NCI-H774 (cell line): ENCODE measurements at places on chromosomes 11 and 22.

DNA sequence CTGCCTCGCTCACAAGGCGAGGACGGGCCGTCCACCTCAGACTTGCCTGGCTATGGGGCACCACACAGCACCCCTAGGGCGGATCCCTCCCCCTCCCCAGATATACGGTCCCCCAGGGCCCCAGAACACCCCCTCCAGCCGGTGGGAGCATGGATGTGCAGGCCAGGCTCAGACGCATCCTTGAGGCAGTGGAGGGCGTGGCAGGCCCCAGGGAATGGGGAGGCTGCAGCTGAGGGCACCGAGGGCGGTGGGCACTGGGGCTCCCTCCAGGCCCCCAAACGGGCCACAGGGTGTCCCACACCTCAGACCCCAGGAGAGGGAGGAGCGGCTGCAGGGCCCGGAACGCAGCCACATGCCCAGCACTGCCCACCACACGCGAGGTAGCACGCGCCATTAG, 12.1 kb downstream of the TTLL8 start:
- no peak for DNase-seq

GRCh38 chr11:123425367-123425766, 4.7 kb upstream of the GRAMD1B start:
- DNase-seq = no peak

DNA sequence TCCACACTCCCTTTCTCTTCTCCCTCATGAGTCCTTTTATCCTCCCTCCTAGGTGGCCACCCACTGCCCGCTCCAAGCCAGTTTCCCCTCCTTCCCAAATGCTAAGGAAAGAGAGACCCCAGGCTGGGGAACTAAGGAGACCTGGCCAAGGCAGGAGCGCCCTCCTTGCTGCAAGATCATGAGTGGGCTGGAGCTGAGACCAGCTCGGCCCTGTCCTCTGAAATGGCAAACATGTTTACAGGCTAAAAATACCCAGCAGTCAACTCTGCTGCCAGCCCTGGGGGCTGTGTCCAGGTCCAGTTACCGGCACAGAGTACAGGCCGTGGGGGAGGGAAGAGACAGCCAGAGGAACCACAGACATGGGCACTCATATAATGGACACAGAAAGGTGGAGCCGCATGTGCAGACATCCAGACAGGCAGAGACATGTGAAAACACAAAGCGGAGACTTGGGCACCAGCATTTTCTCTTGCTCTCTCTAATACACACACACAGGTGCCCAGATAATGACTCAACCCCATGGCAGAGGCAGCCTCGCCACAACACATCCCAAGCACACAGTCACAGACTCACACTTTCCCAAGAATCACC, 1.2 kb upstream of the AHNAK start:
- no peak for DNase-seq

- DNase-seq = no peak
These were observed 199.9 kb downstream of the MAML2 start for GRCh38 chr11:96143041-96143521.

DNA sequence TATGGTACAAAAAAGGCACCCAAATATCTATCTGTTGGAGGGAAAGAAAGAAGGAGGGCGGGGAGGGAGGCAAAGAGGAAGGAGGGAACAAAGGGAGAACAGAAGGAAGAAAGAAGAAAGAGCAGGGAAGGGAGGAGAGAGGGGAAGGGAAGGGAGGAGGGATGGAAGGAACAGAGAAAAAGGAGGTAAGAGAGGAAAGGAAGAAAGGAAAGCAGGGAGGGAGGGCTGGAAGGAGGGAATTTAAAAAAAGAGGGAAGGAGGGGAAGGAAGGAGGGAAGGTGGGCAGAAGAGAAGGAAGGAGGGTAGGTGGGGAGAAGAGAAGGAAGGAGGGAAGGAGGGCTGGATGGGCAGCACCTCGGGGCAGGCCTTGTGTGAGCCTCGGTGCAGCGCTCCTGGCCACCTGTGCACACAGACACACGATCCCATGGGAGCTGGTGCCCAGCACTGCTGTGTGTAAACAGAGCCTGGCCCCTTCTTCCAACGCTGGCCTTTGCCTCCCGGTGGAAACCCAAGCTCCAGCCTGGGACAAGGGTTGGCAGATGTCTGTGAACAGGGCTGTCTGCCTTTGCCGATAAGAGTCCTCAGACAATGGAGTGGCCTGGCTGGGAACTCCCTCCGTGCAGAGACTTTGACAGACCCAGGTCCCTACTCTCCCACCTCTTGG, 23.2 kb downstream of the SMIM38 start:
- DNase-seq = no peak

GRCh38 chr11:87443707-87444106, 406.0 kb downstream of the TMEM135 start:
- DNase-seq = no peak

- no peak for DNase-seq
These were observed 44.5 kb downstream of the ST14 start for GRCh38 chr11:130203766-130204702.

- DNase-seq = no peak
These were observed 149.1 kb upstream of the E2F8 start for GRCh38 chr11:19389787-19390303.

DNA sequence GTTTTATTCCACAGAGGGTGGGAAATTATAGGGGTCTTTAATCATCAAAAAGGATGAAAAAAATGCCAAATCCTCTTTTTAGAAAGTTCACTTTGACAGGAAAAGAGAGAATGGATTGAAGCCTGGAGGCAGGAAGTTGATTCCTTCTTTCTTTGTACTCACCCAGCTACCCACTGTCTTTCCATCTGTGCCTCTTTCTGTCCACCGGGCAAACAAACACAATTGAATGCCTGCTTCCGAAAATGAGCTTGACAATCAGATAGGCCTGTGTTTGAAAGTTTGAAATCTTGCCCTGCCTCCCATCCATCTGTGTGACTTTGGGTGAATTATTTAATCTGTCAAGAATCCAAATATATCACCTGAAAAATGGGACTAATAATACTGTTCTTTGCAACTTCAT, 81.1 kb downstream of the SCN3B start:
- no peak for DNase-seq

- no peak for DNase-seq
These were observed 11.5 kb upstream of the NEAT1 start for GRCh38 chr11:65410936-65411680.

- no peak for DNase-seq
These were observed 43.7 kb downstream of the CADM1 start for GRCh38 chr11:115460512-115460911.

GRCh38 chr22:35537232-35537631, 3.4 kb upstream of the RASD2 start:
- no peak for DNase-seq

- no peak for DNase-seq
These were observed 64.7 kb upstream of the CTSC start for GRCh38 chr11:88402192-88402715.

GRCh38 chr22:48845356-48845936, 982.2 kb downstream of the BRD1 start:
- no peak for DNase-seq

- no peak for DNase-seq
These were observed 325.8 kb downstream of the C11orf87 start for GRCh38 chr11:109747839-109748238.

GRCh38 chr22:38098410-38099249, 11.9 kb downstream of the BAIAP2L2 start:
- no peak for DNase-seq

GRCh38 chr11:121524233-121524631, 71.5 kb upstream of the SORL1-AS1 start:
- no peak for DNase-seq

- no peak for DNase-seq
These were observed 139.0 kb downstream of the FCHSD2 start for GRCh38 chr11:73003088-73003487.

GRCh38 chr11:45650166-45651095, 15.0 kb downstream of the CHST1 start:
- no peak for DNase-seq

DNA sequence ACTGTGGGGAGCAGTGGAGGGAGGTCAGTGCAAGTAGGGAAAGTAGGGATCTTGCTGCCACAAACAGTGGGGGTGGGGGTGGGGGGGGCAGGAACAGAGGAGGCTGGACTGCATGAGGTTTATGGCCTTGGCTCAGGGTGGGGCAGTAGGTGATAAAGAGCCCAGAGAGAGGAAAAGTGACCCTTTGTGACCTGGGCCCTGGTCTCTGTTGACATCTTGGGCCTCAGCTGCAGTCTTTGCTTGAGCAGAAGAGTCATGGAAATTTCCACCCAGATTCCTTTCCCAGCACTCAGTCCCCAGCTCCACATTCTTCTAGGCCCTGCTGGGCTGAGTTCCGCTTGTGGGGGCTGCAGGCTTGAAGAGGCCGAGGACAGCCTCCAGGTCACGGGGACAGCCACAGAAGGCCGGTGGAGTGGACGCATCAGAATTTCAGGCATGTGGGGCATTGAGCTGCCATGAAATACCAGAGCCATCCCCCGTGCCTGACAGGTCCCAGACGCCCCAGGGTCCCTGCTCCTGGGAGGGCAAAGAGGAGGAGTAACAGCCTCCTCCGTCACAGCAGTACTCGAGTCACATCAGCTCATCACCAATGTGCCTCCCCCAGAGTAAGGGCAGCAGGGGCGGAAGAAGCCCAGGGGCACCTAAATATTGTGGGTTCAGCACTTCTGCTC, 9.7 kb upstream of the MALAT1 start:
- DNase-seq = no peak

- no peak for DNase-seq
These were observed 179.2 kb upstream of the MTMR2 start for GRCh38 chr11:96103102-96103501.

GRCh38 chr22:27801202-27801615, 347 bp downstream of the MN1 start:
- DNase-seq = no peak

GRCh38 chr11:88315981-88316441, 21.5 kb downstream of the CTSC start:
- no peak for DNase-seq

- DNase-seq = no peak
These were observed 219.4 kb upstream of the RAG2 start for GRCh38 chr11:36817336-36817965.

GRCh38 chr22:26610996-26611395, 6.8 kb downstream of the CRYBB1 start:
- no peak for DNase-seq

- no peak for DNase-seq
These were observed 6.9 kb downstream of the DLG2 start for GRCh38 chr11:85620256-85620655.

- no peak for DNase-seq
These were observed 48.0 kb upstream of the CARS1 start for GRCh38 chr11:3104961-3105790.

DNA sequence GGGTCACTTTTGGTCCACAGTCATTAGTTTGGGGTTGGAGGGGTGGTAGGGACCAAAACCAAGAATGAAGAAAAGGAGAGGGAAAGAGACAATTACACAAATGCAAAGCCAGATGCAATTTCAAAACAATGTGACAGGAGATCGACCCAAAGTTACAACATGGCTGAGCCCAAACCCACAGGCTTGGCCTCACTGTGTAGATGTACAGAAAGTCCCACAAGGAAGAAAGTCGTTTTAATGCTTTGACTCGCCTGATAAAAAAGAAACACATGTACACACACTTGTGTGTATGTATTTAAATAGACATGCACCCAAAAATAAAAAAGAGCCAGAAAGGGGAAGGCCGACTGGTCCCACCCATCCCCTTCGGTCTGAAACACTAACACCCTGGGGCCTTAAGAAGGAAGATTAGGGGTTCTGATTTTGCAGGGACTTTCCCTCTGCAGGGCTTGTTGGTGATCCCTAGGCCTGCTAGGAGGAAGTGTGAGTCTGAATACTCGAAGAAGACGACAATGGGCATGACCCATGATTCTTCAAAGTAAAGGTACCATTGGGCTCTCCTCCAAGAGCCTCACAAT, 104.1 kb downstream of the ETS1 start:
- DNase-seq = no peak

- no peak for DNase-seq
These were observed 3.9 kb downstream of the SLC1A2 start for GRCh38 chr11:35415487-35415886.

GRCh38 chr11:109707411-109707810, 285.4 kb downstream of the C11orf87 start:
- DNase-seq = no peak

DNA sequence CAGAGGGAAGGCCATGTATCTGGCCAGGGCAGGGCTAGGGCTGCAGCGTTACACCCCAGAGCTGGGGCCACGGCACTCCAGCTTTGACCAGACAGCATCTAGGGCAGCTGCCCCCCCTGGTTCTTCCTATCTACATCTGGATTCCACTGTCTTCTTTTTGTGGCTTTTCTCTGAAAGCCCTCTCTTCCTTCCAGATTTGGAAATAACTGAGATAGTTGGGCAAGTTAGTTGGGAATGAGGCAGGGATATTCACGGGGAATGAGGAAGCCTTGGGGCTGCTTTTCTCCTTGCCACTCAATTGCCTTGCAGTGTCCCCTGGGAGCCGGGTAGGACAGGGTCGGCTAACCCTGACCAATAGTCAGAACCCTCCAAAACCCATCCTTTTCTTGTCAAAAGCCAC, 26.8 kb downstream of the CLMP start:
- no peak for DNase-seq

DNA sequence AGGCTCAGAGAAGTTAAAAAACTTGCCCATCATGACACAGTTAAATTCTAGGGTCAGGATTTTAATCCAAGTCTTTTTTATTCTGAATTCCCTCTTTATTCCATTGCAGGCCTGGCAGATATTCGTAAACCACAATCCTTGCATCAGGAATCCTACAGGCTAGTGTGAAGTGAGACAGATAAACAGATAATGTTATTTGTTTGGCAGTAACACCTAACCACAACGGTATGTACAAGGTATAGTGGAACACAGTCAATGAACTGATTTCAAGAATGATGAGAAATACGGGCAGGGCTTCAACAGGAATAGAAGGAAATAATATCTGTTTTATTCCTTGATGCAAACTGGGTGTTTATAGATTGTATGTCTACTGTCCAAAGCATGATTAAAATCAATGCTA, 32.0 kb upstream of the NARS2 start:
- no peak for DNase-seq
